ENCODE measurements at places on chromosomes 2 and 18. TPM values are rescaled to one million over a fixed set of nuclear protein-coding genes. Genes with fewer than 3 reads are reported as not detected.

DNA sequence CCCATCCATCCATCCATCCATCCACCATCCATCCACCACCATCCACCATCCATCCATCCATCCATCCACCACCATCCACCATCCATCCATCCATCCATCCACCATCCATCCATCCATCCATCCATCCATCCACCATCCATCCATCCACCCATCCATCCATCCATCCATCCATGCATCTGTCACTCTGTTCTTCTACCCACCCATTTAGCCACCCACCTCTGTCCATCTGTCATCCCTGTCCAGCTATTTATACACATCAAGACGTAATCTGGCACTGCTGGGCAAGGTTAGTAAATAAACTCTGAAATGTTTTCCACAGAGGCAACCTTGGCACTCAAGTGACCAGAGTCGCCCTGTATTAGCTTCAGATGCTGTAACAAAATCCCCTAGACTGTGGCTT is 120.9 kb downstream of the RTP5 start:
- no peak for DNase-seq
- no peak overlapping the region for H3K4me3 ChIP-seq
- no peaks in the 10 kb centered on the region for H3K4me1 ChIP-seq

DNA sequence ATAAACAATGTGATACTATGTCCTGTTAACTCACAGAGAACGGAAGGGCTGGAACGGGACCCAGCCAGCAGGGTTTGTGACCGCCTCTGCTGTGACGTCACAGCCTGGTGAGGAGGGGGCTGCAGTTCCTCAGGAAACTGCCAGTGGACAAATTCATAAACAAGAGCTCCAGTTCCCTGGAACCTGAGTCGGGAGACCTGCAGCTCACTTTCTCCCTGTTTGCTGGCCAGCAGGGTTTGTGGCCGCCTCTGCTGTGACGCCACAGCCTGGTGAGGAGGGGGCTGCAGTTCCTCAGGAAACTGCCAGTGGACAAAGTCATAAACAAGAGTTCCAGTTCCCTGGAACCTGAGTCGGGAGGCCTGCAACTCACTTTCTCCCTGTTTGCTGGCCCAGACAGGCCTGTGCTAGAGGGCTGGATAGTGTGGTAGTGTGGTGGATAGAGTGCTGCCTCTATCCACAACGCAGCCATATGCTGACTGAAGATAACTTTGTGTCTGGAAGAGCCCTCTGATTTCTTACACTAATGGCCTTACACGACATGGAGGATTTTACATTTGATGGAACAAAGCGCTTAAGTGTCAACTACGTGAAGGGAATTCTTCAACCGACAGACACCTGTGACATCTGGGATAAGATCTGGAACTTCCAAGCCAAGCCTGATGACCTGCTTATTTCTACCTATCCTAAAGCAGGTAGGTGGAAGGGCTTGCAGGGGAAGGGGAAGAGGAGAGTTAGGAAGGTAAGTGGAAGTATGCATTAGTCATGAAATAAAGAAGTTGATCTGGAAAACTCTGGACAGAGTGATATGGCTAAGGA is at the start of gene SULT1C4:
Gene SULT1C4, plus strand, starts transcription at position 140 of the 816 bp plus-strand sequence. Its CDS starts 384 bp downstream, at position 524.
- no peaks in the 10 kb centered on the region for H3K27me3 ChIP-seq
- peak within 1 kb of the TSS; percentile 92 for H3K27ac ChIP-seq
- H3K36me3 ChIP-seq, result peaks cover 17% of the 10 kb centered on the region
- peaks cover 43% of the 10 kb centered on the region for H3K4me1 ChIP-seq
- DNase-seq, result peak; percentile 78

- H3K36me3 ChIP-seq, result peaks cover under 1% of the 10 kb centered on the region
- DNase-seq, result no peak
- H3K27me3 ChIP-seq, result no peaks in the 10 kb centered on the region
- no peak overlapping the region for H3K4me3 ChIP-seq
- H3K27ac ChIP-seq, result no peak overlapping the region
Observed at GRCh38 chr2:95284886-95285541, 10.8 kb downstream of the PROM2 start.

Gene PAX8
- total RNA-seq, result 0.13 TPM

DNA sequence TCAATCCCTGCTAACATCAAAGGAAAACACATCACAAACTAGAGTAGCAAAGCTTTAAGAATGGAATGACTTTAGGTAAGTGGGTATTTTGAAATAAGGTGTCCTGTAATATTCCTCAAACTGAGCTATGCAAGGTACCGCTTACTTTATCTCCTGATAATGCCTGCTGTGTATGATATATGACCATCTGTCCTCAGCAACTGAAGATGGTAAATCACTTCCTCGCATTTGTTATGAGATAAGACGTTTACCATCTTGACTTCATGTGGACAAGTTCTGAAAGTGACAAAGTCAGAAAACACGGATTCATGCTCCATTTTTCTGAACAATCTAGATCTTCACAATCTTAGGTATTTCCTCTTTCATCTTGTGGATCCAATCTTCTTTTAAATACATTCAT is 49.3 kb upstream of the PTPRM start:
- H3K27ac ChIP-seq, result no peak overlapping the region
- H3K4me1 ChIP-seq, result peaks cover 17% of the 10 kb centered on the region
- H3K4me3 ChIP-seq, result no peak overlapping the region
- no peaks in the 10 kb centered on the region for H3K27me3 ChIP-seq

- no peak overlapping the region for H3K4me3 ChIP-seq
- no peak for DNase-seq
- H3K36me3 ChIP-seq, result no peaks in the 10 kb centered on the region
- H3K27me3 ChIP-seq, result no peaks in the 10 kb centered on the region
- H3K4me1 ChIP-seq, result peaks cover 19% of the 10 kb centered on the region
Observed at GRCh38 chr2:113826346-113827285, 63.3 kb upstream of the ACTR3 start.

- H3K27ac ChIP-seq, result peak overlapping the region; percentile 72
- H3K4me3 ChIP-seq, result no peak overlapping the region
- H3K27me3 ChIP-seq, result no peaks in the 10 kb centered on the region
- peaks cover 7% of the 10 kb centered on the region for H3K36me3 ChIP-seq
- peaks cover 37% of the 10 kb centered on the region for H3K4me1 ChIP-seq
- DNase-seq, result peak; percentile 16
Observed at GRCh38 chr2:234880551-234881211, 71.1 kb upstream of the SH3BP4 start.

DNA sequence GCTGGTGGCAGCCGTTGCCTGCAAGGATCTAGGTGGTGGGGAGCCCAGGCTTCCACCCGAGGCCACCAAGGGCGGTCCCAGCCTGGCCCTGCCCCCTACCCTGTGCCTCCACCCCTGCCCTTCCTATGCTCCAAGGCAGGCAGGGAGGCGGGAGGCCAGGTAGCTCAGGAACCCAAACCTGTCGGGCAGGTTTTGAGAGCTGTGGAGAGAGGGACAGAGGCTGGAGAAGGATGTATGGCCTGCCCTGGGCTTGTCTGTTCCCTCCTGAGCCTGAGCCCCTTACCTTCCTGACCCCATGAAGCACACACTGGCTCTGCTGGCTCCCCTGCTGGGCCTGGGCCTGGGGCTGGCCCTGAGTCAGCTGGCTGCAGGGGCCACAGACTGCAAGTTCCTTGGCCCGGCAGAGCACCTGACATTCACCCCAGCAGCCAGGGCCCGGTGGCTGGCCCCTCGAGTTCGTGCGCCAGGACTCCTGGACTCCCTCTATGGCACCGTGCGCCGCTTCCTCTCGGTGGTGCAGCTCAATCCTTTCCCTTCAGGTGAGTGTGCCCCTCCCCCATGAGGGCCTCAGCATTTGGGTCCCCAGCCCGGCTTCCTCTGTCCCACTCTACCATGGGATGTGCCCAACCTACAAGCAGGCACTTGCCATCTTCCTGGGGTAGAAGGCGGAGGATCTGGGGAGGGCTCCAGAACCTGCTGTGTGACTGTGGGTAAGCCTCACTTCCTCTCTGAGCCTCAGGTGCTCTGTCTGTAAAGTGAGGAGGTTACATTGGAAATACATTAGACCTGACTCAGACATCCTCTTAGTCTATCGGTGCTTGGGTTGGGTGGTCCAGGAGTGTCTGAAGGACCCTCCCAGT is at the start of gene PROM2:
Gene PROM2, plus strand, starts transcription at position 159 of the 860 bp plus-strand sequence. Its CDS starts 137 bp downstream, at position 296.
- H3K36me3 ChIP-seq, result no peaks in the 10 kb centered on the region
- peaks cover 13% of the 10 kb centered on the region for H3K4me1 ChIP-seq
- H3K27me3 ChIP-seq, result no peaks in the 10 kb centered on the region
- H3K27ac ChIP-seq, result peak within 1 kb of the TSS; percentile 64
- peak within 1 kb of the TSS; percentile 51 for H3K4me3 ChIP-seq

Gene PRKAG3
- total RNA-seq, result 2.9 TPM

Data from mesothelial cell of epicardium (in vitro differentiated cells).